ENCODE measurements at places on chromosomes 3 and 15.

GRCh38 chr3:162722337-162722736 lies 1225.7 kb downstream of the OTOL1 start:
- DNase-seq, result no peak

DNA sequence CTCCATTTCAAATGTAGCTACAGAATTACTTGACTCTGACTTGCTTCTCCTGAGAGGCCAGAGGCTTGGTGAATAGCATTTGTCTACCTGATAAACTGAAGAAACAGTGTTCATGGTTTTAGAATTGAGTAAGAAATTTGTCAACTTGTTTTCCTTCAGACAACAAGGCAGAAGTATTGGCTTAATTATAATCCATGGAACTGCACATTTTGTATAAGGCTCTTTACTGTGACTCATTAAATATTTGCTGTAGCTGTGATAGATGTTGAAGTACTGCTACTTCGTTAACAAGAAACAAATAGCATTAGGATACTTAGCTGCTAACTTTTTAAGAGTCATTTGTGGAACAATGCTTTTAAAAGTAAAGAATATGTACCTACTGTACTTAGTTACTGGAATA lies 4.6 kb downstream of the UNC13C start:
- DNase-seq, result no peak

DNA sequence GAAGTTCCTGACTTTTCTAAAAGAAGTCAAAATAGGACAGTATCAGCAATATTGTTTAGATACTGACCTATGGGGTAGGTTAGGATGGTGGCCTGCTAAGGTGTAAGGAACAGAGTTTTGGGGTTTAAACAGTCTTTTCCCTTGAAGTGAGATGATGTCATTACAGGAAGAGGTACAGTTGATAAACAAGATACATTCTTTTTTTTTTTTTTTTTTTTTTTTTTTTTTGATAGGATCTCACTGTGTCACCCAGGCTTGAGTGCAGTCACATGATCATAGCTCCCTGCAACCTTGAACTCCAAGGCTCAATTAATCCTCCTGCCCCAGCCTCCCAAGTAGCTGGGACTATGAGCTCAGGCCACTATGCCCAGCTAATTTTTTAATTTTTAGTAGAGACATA lies 33.3 kb downstream of the SLC25A36 start:
- no peak for DNase-seq

DNA sequence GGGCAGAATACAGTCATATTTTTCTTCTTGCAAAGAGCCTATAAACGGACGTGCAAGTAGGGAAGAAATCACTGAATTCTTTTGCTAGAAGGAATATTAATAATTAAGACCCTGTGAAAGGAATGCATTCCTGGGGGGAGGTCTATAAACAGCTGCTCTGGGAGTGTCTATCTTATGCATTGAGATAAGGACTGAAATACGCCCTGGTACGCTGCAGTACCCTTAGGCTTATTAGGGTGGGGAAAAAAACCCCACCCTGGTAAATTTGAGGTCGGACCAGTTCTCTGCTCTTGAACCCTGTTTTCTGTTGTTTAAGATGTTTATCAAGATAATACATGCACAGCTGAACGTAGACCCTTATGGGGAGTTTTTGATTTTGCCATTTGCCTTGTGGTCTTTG lies 100.0 kb upstream of the KBTBD8 start:
- DNase-seq, result no peak

GRCh38 chr3:157170861-157171260 lies 10.9 kb upstream of the CCNL1 start:
- no peak for DNase-seq

GRCh38 chr3:179227349-179227748 lies 23.6 kb downstream of the KCNMB3 start:
- DNase-seq, result no peak

DNA sequence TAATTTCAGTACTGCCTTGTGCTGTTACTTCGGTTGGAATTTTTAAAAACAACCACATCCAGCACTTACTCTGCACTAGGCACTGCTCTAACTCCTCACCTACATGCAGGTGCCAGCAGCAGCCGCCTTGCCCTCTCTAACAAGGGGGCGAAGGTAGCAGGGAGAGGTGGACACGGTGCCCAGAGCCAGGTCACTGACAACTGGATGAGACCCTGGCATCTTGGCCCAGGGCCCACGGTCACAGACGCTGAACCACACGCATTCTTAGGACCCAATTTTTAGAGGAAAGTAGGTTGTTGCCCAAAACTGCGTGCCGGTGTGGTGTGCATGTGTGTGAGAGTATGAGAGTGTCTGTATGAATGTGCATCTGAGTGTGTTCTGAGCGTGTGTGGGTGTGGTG lies 63.4 kb upstream of the GATA2 start:
- DNase-seq, result no peak

- DNase-seq, result no peak
Measured at GRCh38 chr3:49025793-49026520, 3.2 kb downstream of the IMPDH2 start.

DNA sequence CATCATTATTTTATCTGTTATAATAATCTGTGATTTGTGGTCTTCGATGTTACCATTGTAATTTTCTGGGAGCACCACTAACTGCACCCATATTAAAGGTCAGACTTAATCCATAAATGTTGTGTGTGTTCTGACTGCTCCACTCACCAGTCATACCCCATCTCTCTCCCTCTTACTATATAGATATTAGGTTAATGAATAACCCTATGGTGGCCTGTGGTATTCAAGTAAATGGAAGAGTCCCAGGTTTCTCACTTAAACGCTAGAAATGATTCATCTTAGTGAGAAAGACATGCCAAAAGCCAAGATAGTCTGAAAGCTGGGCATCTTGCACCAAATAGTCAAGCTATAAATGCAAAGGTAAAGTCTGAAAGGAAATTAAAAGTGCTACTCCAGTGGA lies 1358.5 kb downstream of the ROBO2 start:
- DNase-seq, result no peak

Measured in activated T-cell treated with anti-CD3 and anti-CD28 coated beads for 1 hour (primary cell).